ENCODE measurements at places on chromosomes 5 and 9.

GRCh38 chr5:133883916-133884315 is 84.5 kb downstream of the C5orf15 start:
- DNase-seq: no peak

- DNase-seq: no peak
These were observed 478.4 kb downstream of the ACTL7B start for GRCh38 chr9:108377382-108377781.

DNA sequence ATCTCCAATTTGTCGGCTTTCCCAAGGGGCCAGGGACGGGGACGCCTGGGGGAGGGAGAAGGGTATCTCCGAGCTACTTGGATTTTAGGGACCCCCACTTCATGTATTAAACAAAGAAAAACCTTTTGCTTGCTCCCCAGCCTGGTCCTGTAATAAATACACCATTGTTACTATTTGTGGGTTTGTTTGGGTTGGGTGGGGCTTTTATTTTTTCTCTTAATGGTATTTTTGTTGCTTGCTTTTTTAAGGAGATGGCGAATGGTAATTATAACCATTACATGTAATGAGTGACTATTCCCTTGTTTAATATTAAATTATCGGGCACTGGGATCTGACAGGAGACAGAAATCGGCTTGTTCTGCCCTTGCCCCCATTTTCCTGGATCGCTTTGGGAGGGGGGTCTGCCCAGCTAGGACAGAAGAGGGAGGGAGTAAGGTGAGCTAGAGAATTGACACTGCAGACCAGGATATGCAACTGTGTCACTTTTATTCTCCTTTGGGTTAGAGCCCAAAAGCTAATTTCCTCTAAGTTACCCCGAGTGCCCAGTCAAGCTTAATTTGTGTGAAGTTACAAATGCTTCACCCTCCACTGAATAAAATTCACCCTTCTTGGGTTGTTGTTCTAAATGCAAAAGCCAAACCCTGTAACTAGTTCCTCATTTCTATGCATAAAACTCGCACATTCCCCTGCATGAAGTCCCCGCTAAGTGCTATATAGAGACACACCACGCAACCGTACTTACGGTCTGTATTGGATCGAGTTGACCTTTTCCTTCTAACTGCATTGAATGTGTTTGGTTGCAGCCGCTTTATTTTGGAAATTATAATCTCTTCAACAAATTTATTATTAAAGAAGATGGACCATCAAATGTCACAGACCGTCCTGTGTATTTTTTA is 1.6 kb upstream of the ZNF608 start:
- DNase-seq: no peak

GRCh38 chr9:129351058-129351641 is 173.1 kb upstream of the IER5L start:
- no peak for DNase-seq

DNA sequence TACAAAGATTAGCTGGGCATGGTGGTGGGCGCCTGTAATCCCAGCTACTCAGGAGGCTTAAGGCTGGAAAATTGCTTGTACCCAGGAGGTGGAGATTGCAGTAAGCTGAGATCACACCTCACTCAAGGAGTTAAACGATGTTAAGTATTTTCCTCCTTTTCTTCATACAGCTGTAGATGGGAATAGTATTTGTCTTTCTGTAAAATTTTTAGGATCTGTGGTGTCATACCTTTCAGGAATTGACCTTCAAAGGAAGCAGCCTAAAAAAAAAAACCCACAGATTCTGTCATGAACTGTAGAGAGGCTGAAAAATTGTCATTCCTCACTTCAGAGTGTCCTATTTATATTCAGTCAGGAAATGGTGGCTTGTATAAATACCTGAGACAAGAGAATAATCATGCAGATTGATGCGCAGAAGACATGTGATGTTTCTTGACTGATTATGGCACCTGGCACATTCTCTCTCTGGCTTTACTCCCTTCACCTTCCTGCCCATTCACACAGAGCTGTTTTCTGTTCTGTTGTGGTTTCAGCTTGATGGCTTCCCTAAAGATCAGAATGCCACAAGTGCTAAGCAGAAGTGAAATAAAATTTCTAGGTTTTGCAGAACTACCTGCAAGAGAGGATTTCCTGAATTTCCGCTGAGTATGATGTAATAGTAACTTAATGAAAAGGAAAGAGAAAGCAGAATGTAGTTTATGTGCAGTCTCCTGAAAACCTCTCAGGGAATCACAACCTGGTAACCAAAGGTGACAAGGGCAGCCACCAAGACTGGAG is 3.8 kb downstream of the IFNA1 start:
- DNase-seq: no peak

DNA sequence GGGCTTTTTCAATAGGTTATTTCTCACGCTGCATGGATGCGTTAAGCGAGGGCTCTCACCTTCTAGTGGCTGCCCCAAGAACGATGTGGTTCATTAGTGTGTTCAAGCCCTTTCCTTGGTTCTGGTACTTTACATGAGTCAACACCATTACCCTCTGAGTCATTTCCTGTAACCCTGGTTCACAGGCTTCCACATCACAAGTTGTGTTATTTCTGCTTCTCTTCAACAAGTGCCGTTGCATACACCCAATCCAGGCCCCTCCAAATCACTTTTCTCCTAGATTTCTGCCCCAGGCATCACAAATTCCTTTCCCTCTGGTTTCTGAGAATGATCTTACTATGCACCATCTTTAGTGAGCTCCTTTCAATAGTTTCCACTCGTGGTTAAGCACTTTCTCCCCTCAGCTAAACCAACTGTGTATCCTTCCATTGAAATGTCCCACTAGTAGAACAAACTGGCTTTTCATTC is 69.5 kb upstream of the RAD23B start:
- DNase-seq: no peak

- DNase-seq: no peak
These were observed 159.3 kb downstream of the SYK start for GRCh38 chr9:90960941-90961340.
